ENCODE measurements at places on chromosomes 1 and 21.

- DNase-seq, result no peak
Measured at GRCh38 chr1:222404710-222405109, 143.2 kb downstream of the HHIPL2 start.

DNA sequence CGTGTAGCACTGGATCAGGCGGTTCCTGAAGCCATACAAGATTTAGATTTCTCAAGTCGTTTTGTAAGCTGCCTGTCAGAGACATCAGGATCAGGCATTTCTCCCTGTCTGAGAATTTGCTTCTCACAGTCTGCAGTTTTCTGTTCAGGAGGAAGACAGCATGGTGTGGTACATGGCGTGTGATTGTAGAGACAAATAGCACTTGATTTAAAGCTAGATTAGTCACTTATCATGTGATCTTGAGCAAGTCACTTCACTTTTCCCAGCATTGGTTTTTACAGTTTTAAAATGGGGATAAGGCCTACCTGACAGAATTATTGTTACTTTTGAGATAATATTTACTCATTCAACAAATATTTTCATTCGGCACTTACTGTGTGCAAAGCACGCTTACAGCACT lies 63.3 kb downstream of the AK4 start:
- no peak for DNase-seq

DNA sequence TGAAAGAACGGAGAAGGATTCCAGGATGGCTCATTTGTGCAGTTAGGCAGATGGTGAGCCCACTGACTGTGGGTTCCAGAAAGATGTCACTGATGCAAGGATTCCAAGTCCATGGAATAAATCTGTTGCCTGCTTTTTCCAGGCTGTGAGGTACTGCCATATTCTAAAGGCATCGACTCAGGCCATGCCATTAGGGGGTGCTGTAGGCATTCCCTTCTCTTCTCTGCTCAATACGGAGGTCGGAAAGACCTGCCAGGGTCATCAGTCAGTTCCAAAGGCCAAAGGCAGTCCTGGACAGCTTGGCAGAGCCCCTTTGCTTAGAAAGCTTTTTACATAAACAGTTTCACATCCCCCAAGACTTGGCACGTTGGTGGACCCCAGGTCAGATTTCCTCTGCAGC lies 31.7 kb upstream of the TMEM125 start:
- DNase-seq, result no peak

DNA sequence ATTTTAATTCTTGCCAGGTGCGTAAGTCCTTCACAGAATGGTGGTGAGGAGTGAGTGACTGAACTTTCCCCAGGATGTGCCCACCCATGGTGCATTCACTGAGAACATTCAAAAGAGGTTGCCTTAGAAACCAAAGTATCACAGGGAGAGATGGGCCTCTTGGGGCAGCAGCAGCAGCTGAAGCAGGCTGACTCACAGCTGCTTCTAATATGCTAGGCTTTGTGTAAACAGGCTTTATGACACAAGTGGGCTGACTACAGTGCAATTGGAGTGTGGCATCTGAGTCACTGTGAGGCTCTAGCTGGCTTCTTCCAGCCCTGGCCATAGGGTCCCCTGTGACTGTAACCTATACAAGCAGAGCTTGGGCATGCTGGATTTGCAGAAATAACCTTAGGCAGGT lies 12.6 kb downstream of the PIGP start:
- DNase-seq, result no peak

- DNase-seq, result peak; percentile 12
Measured at GRCh38 chr1:23424293-23425192, at the start of gene TCEA3. Gene TCEA3, minus strand, starts transcription at chr1:23424748. Its CDS starts 115 bp downstream, at chr1:23424633.

DNA sequence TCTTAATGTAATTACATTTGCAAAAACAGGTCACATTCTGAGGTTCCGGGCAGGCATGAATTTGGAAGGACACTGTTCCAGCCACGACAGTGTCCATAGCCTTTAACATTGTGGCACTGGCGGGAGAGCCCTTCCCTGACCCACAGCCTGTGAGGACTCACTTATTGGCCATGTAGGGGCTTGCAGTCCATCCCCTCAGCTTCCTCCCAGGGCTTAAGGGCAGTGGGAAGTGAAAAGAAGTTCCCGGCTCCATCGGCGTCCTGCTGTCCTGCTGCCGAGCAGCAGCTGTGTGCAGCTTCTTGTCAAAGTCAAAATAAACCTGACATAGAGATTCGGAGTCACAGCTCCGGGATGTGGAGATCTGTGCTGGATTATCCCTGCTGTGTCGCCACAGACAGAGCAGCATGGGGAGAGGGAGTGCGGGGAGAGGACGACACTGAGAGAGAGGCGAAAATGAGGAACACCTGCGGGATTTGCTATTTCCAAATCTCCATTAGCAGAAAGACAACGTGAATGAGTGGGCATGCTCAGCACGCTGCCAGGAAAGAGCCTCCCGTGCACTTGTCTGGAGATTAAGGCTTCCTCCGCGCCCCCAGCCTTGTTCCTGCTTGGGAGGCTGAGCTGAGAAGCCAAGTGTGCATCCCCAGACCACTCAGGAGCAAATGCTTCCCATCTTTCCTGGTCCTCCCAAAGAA lies 260.3 kb downstream of the ASTN1 start:
- no peak for DNase-seq

GRCh38 chr1:46650491-46650890 lies 17.7 kb downstream of the ATPAF1 start:
- DNase-seq, result no peak

- DNase-seq, result no peak
Measured at GRCh38 chr1:69401879-69402278, 165.8 kb upstream of the LRRC7 start.

DNA sequence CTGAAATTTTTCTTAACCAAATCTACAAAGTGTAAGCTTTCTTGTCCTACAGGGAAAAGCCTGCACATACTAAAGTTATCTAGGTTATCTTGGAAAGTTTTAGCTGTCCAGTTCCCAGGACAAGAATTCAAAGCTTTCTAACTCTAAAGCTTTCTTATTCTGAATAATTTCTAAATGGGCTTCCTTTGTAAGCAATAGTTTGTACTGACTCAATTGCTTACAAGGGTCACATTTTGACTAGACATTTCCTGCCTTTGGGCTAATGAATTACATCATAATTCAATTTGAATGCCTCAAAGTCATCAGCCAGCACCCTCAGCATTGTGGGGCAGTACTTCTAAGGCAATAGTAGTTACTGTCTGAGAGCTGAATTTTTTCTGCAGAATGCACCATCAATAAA lies 223.0 kb downstream of the LTN1 start:
- no peak for DNase-seq

DNA sequence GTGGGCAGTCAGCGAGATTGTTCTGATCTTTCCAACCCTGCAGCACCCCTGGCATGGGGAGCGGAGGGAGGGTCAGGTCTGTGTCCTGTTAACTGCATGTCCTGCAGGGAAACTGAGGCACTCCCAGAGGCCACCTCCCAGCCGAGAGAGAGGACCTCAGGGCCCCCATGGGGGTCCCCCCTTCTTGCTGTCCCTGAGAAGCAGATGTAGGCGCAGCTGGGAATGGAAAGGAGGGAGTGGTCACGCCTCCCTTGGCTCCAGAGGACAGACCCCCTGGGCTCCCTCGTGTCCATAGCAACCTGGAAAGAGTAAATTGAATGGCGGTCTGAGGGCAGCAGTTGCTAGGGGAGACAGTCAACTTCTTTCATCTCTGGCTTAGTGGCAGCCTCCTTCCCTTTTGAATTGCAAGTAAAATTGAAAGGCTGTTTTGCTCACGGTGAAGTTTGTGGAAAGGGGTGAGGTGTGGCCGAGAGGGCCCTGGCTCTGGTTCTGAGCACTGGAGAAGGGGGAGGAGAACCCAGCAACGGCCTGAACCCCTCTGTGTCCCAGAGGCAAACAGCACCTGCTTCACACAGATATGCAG lies 4.9 kb downstream of the CROCC start:
- DNase-seq, result no peak

DNA sequence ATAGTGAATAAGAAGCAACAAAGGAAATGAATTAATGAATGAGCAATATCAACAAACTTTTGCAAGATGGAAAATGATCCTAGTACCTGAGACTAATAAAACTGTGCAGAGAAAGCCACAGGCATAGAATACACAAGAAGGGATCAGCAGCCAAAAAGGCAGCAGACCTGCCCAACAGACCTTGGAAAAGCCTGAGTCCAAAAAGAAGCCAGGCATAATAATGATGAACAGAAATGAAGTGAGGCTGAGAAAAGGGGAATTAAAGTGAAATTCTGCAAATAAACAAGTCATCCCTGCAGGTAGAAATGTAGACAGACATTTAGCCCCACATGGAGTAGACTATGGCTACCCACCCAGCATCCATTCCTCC lies 10.3 kb upstream of the PHTF1 start:
- no peak for DNase-seq

DNA sequence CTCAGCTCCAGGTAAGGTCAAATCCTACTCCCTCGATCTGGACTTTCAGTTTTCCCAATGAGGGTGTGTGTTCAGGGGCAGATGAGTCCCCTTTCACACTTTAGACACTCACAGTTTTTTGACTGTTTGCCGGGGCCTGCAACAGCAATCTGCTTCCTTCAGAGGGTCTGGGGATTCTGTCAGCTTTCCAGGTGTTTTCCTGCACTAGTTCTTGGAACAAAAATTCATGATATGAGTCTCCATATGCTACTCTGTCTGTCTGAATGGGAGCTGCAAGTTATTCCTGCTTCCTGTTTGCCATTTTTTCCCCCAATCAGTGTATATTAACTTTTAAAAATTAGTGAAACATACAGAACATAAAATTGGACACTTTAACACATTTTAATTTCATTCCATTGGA lies 24.3 kb downstream of the CYP4B1 start:
- no peak for DNase-seq

DNA sequence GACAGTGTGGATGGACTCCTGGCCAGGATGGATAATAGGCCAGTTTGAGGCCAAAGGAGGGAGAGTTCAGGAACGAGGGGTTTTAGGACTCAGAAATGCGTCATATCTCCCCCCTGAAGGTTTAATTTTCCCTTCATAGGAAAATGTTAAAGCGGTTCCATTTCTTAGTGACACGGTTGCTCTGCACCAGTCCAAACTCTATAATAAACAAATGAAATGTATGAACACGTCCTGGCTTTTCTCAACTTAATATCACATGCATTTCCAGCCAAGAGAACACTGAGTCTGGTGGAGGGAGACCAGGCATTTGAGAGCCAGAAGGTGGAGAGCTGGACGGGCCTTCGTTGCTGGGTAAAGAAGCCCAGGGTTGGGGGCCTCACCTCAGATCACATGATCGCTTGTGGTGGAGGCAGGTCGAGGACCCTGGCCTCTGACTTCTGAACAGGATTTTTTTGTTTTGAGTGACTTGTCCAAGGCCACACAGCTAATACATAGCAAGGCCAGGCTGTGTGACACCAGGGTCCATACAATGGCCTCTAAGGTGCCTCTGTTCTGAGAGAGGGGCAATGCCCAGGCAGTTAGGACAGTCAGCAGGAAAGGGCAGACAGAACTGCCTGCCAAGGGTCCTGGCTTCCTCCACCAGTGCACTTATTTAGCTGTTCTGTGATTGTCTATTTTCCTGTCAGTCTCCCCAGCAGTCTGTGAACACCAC lies 11.4 kb downstream of the SLC1A7 start:
- DNase-seq, result no peak

GRCh38 chr1:227134686-227135314 lies 183.5 kb downstream of the CDC42BPA start:
- no peak for DNase-seq

GRCh38 chr1:48677306-48678287 lies 99.1 kb downstream of the BEND5 start:
- DNase-seq, result no peak

- DNase-seq, result peak; percentile 79
Measured at GRCh38 chr1:38012363-38013226, at the start of gene UTP11. Gene UTP11, plus strand, starts transcription at chr1:38012734. Its CDS starts 69 bp downstream, at chr1:38012803.

GRCh38 chr21:31181082-31181750 lies 142.9 kb upstream of the KRTAP19-8 start:
- peak; percentile 12 for DNase-seq

- DNase-seq, result no peak
Measured at GRCh38 chr1:237681210-237681609, 209.5 kb downstream of the ZP4 start.

- no peak for DNase-seq
Measured at GRCh38 chr1:113170519-113170918, 97.5 kb downstream of the LRIG2 start.

GRCh38 chr1:68140536-68140935 lies 90.1 kb upstream of the DIRAS3 start:
- DNase-seq, result no peak

- DNase-seq, result no peak
Measured at GRCh38 chr1:204198348-204199340, 2.4 kb upstream of the KISS1 start.

DNA sequence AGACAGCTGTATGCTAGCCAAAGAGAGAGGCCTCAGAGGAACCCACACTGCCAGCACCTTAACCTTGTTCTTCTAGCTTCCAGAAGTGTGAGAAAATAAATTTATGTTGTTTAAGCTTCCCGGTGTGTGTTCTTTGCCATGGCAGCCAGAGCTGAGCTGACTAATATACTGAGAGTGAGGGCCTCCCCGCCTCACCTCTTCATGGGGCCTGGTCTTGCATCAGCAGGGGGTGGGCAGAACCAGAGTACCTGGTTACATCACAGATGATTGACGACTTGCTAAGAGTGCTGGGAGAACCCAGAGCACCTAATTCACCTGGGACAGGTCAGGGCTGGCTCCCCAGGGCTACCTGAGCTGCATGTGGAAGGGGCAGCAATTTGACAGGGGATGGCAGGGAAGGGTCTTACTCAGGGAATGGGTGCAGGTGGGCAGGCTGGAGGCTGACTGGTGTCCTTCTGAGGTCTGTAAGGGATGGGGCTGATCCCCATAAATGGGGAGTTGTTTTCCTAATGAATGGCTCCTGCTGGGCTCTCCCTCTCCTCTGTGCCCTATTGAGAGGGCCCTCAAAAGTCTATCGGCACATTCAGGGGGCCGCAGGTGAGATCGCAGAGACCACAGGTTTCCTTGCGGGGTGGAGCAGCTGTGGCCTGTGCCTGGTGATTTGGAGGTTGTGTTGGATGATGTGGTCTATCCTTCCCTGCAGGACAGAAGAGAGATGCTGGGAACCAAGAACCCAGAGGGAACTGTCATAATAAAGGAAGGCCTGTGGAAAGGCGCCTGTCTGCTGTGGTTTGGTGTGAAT lies 60.6 kb upstream of the ETV3 start:
- DNase-seq, result no peak

DNA sequence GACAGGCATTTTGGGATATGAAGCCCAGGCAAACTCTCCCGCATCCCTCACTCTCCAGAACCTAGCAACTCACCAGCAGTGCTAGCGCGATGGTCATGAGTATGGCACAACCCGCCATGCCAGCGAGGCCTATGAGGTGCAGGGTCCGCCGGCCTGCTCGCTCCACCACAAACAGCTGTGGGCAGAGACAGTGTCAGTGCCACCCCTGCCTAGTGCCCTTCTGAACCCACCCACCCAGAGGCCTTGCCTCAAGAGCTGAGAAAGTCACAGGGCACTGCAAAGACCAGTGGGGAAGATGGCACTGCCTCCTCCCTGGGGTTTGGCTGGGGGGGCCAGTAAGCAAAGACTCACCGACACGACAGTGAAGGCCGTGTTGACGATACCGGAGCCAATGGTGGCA lies 29.8 kb downstream of the SLC2A1 start:
- DNase-seq, result no peak

Data from T-helper 9 cell (primary cell).